Mesothelial cell of epicardium (in vitro differentiated cells): ENCODE measurements at places on chromosomes 4 and X.

DNA sequence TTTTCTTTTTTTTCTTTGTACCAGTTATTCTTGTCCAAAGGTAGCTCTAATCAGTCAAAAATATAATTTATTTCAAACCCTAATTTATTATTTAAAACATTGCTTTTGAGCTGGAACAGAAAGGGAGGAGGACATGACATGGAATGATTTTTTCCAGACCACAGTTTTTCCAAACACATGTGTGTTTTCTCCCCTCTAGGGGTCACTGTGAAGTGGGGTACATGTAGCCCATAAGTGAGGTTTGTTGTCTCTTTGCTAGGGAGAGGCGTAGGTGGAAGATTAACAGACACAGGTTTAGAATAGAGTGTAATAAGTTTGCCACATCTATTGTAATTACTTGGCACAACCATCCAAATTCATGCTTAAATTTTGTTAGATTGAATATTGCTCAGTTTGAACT, 83.0 kb downstream of the TNIP2 start:
- DNase-seq, result no peak

- no peak for DNase-seq
Observed at GRCh38 chr4:151489462-151490203, 80.7 kb downstream of the FHIP1A start.

GRCh38 chr4:36027203-36027602, 217.1 kb downstream of the ARAP2 start:
- no peak for DNase-seq

DNA sequence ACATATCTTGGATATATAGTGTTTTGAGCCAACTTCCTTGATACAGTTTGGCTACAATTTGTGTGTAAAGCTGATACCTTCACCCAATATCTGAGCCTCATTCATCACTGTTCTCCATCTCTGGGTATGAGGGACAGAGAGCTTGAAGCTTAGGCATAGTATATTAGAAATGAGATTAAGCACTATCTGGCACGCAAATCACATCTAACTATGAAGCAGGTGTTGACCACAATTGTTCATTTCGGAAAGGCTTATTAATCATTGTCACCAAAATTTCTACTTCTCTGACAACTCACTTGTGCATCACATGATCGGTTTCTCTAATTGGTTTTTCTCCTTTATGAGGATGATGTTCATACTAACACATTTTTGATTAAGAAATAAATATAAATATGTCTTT, 2.1 kb upstream of the POF1B start:
- no peak for DNase-seq

- no peak for DNase-seq
Observed at GRCh38 chr4:1714303-1715001, 2.3 kb upstream of the SLBP start.

DNA sequence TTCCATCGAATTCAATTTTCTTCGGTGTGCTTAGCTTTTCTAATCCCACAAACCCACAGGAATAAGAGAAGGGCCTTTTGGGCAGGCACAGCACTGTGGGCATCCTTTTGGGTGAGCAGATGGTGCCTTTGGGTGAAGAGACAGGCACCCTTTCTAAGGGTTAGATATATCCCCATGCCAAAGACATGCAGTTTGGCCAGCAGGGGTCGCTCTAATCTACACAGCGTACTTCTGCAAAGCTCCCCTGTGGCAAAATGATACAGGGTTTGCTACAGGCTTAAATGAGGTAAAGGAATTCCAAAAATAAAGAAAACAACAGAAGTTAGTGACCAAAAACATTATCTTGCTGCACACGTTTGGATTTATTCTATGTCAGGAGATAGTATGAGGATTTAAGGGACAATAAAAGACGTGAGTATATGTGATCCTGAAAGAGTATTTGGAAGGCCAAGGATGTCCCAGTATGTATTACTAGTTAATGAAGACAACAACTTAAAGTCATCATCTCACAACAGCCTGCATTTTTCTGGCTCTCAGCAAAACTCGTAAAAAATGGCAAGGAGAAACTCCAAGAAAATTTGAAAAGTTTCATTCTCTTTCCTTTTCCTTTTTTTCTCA, 49.5 kb downstream of the PHEX start:
- DNase-seq, result peak; percentile 23

DNA sequence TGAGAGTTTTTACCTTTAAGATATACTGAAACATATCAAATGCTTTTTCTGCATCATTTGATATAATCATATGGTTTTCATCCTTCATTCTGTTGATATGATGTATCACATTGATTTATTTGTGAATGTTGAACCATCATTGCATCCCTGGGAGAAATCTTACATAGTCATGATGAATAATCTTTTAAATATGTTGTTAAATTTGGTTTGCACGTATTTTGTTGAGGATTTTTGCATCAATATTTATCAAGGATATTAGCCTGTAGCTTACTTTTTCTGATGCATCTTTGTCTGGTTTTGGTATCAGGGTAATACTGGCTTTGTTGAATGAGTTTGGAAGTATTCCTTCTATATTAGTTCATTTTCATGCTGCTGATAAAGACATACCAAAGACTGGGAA, 541.4 kb downstream of the TLL1 start:
- DNase-seq, result no peak

GRCh38 chr4:16118090-16118489, 34.3 kb upstream of the PROM1 start:
- DNase-seq, result no peak

DNA sequence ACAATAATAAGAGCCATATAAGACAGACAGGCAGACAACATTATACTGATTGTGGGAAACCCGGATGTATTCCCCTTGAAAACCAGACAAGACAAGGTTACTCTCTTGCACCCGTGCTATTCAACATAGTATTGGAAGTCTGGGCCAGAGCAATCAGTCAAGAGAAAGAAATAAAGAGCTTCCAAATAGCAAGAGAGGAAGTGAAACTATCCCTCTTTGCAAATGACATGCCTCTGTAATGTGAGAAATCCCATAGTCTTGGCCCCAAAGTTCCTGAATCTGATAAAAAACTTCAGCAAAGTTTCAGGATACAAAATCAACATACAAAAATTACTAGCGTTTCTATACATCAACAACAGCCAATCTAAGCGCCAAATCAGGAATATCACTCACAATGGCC, 102.1 kb downstream of the DCAF12L2 start:
- no peak for DNase-seq

DNA sequence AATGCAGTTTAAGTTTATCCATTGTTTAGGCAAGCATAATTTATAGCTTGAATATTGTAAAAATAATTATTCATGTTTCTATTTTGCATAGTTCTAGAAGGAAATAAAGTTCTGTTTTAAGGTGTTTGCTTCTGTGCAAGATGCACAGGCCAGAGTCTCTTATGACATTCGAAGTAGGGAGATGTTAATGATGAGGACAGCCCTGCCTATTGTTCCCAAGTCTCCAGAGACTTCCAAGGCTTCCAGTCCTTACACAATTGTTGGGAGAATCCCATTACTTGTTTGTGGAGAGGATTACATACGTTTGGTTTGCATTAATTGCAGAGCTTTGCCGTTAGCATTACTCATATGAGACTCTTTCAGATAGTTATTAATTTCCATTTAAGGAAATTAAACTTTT, 96.2 kb upstream of the ANK2 start:
- DNase-seq, result no peak

DNA sequence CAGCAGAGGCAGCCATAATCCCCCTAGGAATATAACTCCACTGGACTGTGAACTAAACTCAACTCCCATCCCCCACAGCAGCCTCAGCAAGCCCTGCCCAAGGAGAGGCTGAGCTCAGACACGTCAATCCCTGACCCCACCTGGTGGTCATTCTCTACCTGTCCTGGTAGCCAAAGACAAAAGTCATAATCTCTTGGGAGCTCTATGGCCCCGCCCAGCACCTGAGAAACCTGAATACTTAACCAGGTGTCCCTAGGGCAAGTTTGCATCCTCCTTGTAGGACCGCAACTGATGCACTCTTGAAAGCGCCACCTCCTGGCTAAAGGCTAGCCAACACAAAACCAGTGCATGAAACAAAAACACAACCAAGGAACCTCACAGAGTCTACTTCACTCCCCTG, 18.4 kb downstream of the CT47B1 start:
- DNase-seq, result no peak

DNA sequence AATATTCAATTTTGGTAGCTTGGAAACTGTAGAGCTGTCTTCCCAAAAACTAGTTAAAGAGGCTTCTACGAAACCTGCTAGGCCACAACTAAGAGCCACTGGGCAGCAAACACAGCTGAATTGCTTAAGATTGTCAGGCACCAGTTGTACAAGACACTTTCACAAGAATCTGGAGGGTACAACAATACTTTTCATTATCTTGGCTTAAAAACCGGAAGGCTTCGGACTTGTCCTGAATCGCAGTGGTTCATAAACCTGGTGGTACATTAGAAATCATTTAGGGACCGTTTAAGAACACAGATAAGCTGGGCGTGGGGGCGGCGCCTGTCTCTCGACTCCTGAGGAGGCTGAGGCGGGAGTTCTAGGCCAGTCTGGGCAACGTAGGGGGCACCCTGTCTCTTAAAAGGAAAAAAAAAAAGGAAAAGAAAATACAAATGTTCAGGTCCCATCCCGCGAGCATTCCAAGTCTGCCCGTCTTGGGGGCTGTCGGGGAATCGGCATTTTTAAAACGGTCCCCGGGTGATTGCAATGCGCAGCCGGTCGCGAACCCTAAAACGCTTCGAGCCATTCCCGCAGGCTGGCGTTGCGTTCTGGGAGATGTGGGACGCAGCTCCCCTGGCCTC, 763 bp downstream of the PYURF start:
- no peak for DNase-seq

DNA sequence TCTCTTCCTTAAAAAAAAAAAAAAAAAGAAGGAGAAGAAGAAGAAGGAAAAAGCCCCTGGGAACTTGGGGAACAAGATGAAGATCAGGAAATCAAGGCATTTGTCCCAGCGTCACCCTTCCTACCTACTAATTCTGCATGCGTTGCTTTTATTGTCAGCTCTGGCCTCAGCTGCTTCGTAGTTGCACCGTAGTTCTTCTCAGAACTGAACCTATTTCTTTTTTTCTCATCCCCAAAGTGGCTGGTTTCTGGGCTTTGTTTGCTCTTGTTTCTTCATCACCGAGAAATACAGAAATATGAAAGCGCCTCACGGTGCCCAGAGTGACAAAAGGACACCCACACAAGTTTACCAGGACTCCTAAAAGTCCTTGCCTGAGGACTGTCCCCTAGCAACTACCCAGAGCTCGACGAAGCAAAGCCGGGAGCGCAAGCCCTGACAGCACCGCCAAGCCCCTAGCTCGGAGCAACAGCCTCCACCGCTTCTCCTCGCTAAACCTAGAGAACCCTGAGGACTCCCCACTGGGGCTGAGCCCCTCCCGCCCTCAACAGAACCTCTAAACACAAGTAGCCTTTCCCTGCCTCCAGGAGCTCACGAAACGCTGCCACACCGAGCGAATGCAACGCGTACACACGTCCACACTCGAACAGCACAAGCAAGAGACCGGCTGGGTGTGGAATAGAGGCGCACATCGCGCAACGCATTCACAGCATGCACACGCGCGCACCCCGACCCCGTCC, 710 bp downstream of the PRKG2 start:
- DNase-seq, result no peak

DNA sequence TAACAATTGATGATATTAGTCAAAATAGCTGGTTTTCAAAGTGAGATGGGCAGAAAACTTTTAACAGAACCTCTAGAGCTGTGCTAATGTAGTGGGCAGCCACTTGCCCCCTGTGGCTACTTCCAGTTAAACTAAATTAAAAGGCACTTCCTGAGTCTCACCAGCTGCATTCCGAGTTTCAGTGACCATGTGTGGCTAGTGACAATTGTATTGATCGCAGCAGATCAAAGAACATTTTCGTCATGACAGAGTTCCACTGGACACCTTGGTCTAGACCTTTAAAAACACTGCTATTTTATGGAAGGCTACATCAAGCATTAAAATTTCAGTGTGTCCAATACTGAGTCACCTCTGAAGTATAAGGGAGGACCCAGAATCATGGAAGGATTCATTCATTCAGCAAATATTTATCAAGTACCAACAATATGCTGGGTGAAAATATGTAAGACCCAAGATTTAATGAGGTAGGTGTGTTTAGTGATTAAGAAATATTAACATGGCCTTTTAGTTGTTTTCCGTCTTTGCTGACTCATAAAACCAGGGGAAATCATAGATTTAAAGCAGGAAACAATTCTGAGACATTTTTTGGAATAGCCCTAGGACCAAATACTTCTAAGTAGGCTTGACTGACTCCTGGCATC, 5.1 kb upstream of the FAT1 start:
- DNase-seq, result no peak

GRCh38 chrX:110394651-110395050, 36.0 kb downstream of the RTL9 start:
- no peak for DNase-seq

GRCh38 chr4:10182446-10183424, 66.1 kb upstream of the WDR1 start:
- no peak for DNase-seq

DNA sequence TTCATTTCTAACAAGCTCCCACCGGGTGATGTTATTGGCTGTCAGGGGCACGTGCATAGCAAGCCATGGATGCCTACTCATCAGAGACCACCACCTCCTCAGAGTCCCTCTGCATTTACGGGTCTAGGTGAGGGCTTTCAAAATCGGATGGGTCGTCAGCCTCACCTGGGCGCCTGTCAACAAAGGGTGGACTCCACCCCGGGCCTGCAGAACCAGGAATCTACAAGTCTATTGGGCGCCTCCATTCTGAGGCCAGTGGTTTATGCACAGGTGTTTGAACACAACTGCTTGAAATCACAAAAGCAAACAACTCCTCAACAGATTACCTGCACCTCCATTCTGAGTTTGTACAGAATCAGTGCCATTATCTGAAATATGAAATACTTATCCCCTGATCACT, 318.9 kb downstream of the PTTG2 start:
- DNase-seq, result no peak

DNA sequence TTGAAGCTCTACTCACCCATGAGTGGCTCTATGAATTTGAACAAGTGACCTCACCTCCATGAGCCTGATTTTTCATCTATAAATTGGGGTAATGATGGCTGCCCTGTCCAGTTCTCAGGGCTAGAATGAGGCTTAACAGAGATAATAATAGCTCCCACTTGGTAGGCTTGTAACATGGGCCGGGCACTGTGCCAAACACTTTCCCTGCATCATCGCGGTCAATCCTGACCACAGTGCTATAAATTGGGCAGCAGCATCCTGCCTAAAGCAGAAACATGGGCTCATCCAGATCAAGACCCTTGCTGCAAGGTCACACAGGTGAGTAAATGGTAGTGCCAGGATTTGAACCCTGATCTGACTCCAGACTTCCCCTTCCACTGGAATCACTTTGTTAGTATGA, 12.8 kb downstream of the APLN start:
- no peak for DNase-seq

DNA sequence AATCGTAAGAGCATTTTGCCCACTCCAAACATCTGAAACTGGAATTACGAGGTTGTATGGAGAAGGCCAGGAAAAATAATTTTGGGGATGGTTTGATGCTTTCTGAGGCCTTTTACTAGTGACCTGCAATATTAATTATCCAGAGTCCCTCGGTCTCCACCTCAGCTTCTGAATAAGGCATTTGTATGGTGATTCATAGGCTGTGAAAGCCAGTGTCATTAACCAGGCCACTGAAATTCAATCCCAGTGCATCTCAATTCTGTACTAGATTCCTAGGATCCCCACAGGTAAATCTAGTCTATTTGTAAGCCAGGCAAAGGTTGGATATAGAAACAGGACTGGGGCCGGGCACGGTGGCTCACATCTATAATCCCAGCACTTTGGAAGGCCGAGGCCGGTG, 135.4 kb upstream of the RBPJ start:
- no peak for DNase-seq

- no peak for DNase-seq
Observed at GRCh38 chr4:165454426-165454825, 75.6 kb downstream of the CPE start.
